ENCODE measurements at places on chromosomes 4 and X.

DNA sequence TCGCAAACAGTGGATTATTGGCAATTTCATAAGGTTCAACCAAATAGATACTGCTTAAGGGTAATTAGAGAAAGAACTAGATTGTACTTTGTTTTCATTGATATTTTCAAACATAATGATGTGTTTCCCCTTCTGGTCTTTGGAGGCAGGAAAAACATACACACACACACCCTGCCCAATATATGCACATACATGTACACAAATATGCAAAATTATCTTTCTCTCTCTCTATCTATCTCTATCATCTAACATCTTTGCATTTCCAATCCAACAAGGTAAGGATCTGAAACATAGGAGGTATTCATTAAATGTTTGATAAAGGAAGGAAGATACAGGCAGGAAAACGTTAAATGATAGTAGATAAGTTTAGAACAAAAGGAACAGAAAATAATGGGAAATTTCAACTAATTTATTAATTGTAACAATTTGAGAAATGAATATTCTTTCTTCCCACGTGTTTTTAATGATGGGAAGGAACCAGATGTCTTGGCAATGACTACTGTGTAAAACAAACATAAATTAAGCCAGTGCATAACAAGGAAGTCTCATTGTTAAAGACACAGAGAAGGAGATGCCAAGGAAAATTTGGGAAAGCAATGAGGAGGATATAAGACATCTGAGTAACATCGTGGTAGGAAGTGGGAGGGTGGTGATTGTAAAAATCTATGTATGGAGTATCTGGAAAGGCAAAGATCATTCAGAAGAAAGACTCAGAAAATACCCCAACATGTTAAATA is 532.1 kb downstream of the GBA3 start:
- no peak for DNase-seq

DNA sequence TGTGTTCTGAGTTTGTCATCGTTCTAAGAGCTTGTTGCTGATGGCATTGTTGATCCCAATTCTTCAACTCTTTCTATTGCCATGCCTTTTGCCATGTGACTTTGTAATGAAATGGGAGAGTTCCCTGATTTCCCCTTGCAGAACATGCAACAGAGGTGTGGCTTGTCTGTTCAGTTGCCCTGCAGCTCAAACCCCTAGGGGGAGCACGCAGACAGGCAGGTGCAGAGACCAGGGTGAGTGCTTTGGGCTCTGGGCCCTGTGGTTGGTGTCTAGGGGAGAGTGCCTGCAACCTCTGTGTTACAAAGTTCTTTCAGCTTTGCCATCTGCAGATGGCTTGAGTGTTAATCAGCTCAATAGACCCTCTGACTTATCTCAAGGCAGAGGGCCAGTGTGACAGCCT is 332.7 kb downstream of the MID1IP1 start:
- DNase-seq, result no peak

GRCh38 chrX:13719192-13719856 is 15.1 kb downstream of the TRAPPC2 start:
- DNase-seq, result no peak

DNA sequence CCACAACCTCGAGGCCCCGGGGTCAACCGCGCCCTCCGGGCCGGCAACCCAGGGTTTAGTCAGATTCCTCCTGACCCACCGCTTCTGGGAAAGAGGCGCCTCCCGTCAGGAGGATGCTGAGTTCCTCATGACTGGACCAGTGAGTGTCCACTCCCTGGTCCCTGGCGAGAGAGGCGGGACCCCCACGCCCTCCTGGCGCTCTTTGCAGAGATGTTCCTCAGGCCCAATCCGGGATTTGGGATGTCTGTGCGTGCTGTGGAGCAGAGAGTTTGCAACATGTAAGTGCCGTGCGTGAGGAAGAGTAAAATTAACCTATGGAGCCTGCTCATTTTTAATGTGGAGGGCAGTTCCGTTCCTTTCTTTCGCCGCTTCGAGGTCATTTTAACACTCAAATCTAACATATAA is 824 bp upstream of the UGDH start:
- DNase-seq, result no peak

DNA sequence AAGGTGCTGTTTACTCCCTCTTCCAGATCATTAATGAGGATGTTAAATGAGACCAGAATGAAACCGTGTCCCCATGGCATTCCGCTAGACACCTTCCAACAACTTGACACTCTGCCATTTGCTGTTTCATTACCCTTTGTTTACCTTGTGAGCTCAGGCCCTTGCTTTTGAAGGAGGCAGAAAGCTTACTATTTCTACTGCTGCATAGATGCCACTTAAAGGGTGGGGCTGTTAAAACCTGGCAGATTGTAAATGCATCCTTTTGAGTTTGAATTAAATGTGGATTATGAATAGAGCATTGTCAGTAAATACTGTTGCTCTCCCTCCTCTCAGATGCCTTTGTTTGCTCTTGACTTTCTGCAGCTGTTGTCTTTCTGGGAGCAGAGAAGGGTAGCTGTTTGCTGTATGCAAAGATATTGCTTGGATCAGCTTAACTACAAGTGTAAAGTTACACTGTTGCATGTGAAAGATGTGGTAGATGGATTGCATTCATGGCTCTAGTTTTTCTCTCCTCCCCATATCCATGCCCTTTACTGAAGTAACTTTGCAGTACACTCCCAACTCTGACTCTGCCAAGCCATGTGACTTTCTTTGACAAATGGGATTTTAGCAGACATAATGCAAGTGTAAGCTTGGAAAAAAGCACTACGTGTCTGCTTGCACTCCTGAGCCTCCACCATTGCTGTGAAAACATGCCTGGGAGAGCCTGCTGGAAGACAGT is 75.0 kb upstream of the DHX15 start:
- DNase-seq, result no peak

- no peak for DNase-seq
Measured at GRCh38 chrX:1475481-1475880, 22.8 kb upstream of the ASMTL start.

- DNase-seq, result no peak
Measured at GRCh38 chr4:23667659-23668058, 222.2 kb downstream of the PPARGC1A start.

DNA sequence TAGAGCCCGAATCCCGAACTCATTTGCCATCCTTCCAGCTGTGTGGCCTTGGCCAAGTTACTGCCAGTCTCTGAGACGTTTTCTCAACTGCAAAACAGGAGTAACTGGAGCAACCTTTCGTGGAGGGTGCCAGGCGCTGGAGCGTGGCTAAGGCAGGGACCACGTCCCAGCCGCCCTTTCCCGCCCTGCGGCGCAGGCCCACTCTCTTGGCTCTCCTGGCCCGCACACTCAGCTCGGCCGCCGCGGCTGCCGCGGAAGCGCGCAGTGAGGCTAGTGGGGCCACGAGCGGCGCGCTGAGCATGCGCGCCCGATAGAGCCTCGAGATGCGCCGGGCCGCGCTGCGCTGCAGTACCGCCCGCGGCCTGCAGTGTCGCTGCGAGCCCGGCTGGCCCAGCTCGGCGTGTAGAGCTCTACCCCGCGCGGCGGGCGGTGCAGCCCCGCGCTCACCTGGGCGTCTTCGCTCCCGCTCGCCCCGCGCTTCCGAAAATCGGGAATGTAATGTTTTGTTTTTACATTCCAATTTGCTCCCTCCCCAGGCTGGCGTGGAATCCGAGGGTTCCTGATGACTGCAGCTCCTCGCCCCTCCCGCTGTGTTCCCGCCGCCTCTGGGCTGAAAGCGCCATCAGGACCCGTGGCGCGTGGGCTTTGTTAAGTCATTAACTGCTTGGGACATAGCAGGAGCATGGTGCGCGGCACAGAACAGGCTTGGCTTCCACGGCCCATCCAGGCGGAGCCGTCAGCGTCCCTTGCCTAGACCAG is 4.0 kb upstream of the ZNF518B start:
- DNase-seq, result peak; percentile 61
